Daoy (cell line): ENCODE measurements at places on chromosomes 13 and 19. TPM values are rescaled to one million over a fixed set of nuclear protein-coding genes. Genes with fewer than 3 reads are reported as not detected.

Gene ZNF726
- total RNA-seq = 8.9 and 13.9 TPM in 2 replicates

Gene SLAIN1
- total RNA-seq = 6.7 and 7.2 TPM in 2 replicates

Gene EID2B
- total RNA-seq = 5.7 and 5.8 TPM in 2 replicates

Gene ZNF808
- 8.6 and 10.6 TPM in 2 replicates for total RNA-seq

Gene ATP8A2
- total RNA-seq = 2.7 and 4.6 TPM in 2 replicates

Gene LINGO3
- total RNA-seq = 0.23 and 0.24 TPM in 2 replicates

Gene PRRG2
- total RNA-seq = 0.30 and 5.8 TPM in 2 replicates

Gene RGL3
- not detected in 2 replicates for total RNA-seq

Gene CDC42EP5
- total RNA-seq = 9.5 and 15.4 TPM in 2 replicates

Gene KPTN
- total RNA-seq = 3.3 and 6.5 TPM in 2 replicates

Gene GPR18
- not detected in 2 replicates for total RNA-seq

Gene SYNE4
- not detected in 2 replicates for total RNA-seq

Gene BST2
- 0.83 and 4.4 TPM in 2 replicates for total RNA-seq

Gene PNMA8B
- total RNA-seq = 0.06 and 0.48 TPM in 2 replicates

Gene NAPA
- total RNA-seq = 87.0 and 101 TPM in 2 replicates

Gene VSTM2B
- not detected in 2 replicates for total RNA-seq

Gene USHBP1
- total RNA-seq = not detected in 2 replicates

Gene KIR2DL3
- not detected in 2 replicates for total RNA-seq
